ENCODE measurements at places on chromosomes 3 and 15. TPM values are rescaled to one million over a fixed set of nuclear protein-coding genes. Genes with fewer than 3 reads are reported as not detected.

DNA sequence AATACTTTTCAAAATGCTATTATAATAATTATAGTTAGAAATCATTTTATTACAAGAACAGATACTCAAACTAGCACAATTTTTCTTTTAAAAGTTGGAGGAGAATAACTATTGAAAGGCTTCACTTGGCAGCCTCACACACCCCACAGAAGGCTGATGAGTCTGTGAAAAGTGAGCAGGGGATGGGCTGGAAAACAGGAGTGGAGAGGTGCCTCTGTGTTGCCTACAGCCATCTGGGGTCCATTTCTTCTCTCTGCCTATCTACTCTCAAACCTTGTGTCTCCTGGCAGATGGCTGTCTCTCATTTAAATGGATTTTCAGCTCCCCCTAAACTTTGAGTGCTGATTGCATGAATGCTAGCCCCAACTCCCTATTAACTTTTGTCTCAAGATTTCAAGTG lies 230.8 kb downstream of the CLSTN2 start:
- DNase-seq, result no peak

DNA sequence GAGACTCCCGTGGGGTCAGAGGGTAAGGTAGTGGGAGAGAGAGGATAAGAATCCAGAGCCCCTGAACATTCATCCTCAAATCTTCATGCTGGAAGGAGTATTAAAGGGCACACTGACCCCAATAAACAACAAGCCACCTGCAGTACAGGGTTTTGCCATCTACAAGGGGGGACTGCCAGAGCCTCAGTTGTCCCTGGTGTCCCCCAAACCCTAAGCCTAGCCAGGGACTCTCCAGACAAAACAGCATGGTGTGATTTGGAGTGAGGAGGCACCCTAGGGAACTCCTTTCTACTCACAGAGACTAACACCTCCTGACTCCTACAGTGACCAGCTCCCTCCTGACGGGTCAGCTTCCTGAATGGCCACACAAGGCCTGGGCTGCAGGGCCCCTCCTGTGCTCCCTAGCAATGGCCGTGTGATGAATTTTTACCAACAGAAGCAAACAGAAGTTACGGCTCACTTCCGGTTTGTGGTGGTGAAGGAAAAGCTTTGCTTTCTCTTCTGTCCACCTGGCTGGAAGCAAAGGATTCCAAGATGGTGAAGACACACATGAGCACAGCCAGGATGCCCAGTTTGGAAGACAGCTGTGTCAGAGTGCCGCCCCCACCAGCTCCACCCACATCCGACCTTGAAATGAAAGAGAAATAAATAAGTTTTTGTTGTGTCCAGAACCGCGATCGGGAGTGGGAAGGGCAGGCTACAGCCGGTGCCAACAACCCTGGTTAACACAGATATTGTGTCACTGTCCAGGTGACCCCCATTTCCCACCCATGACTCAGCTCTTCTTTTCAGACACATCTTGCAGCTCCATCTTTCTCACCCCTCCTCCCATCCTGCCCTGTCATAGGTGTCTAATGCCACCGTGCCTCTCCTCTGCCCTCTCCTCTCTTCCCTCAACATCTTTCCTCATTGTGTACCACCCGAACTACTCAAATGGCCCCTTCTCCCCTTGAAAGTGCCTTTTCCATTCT lies 69.6 kb upstream of the ATP13A3 start:
- peak; percentile 35 for DNase-seq

DNA sequence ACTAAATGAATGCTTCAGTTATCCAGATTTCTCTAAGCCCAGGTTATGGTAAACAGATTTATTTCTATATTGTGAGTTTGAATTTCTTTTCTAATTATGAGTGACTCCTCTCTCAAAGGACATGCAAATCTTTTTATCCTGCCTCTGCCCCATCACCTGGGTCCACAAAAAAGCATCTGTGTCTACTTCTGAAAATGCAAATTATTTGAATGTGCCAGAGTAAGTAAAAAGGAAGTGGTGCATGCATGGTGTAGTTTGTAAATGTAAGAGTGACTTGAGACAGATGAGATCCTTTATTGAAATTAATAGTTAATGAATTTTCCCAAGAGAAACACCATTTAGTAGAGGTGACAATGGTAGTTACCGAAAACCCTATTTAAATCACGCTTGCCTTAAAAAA lies 26.9 kb downstream of the MCTP2 start:
- no peak for DNase-seq

Gene FEM1B
- 54.8 TPM for total RNA-seq

GRCh38 chr3:54321520-54321919 lies 199.2 kb downstream of the CACNA2D3 start:
- no peak for DNase-seq

GRCh38 chr15:101808201-101808600 lies 3.8 kb upstream of the OR4F15 start:
- no peak for DNase-seq

Gene RETNLB
- total RNA-seq, result not detected

GRCh38 chr15:75148280-75148679 lies 53.4 kb upstream of the C15orf39 start:
- DNase-seq, result no peak

GRCh38 chr15:85767785-85768529 lies 26.8 kb downstream of the KLHL25 start:
- no peak for DNase-seq

Gene SV2B
- total RNA-seq, result not detected

Gene ARGFX
- not detected for total RNA-seq

Gene KY
- 2.6 TPM for total RNA-seq

GRCh38 chr15:37891766-37892368 lies 42.6 kb upstream of the TMCO5A start:
- no peak for DNase-seq

Gene BFSP2
- not detected for total RNA-seq

Gene CHRD
- 37.3 TPM for total RNA-seq

Gene ZMAT3
- 15.4 TPM for total RNA-seq

Gene CLASP2
- 51.4 TPM for total RNA-seq

GRCh38 chr3:164890061-164890460 lies 188.2 kb downstream of the SI start:
- DNase-seq, result no peak

DNA sequence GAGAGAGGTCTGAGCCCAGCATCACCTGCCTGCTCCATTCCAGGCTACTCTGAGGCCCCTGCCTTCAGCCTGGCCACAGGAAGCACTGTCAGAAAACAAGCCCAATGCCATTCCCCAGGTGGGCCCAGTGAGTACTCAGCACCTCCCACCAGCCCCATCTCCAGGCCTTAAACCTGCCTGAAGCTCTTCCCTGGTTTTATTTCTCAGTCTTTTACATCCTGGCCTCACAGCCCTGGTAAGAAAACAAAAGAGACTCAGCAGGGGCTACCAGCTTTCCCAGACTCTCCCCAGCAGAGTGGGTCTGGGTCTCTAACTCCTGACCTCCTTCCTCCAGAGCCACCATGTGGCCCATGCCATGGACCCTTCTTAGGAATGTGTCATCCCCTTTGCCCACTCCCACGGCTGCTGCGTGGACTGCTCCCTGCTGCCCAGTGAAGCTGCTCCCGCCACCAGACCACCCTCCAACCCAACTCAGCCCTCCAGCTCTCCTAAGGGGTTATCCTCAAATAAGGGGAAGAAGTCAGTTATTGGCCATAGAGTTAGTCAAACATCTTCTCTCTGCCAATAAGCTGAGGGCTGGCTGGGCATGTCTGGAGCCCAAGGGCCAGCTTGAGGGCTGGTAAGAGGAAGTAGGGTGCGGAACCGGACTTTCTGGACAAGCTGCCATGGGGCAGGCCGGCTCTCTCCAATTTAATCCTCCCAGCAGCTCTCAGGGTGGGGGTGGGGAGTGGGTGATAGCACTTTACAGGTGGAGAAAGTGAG lies 116.7 kb upstream of the LINGO1 start:
- no peak for DNase-seq

Gene GPR62
- total RNA-seq, result 0.23 TPM

DNA sequence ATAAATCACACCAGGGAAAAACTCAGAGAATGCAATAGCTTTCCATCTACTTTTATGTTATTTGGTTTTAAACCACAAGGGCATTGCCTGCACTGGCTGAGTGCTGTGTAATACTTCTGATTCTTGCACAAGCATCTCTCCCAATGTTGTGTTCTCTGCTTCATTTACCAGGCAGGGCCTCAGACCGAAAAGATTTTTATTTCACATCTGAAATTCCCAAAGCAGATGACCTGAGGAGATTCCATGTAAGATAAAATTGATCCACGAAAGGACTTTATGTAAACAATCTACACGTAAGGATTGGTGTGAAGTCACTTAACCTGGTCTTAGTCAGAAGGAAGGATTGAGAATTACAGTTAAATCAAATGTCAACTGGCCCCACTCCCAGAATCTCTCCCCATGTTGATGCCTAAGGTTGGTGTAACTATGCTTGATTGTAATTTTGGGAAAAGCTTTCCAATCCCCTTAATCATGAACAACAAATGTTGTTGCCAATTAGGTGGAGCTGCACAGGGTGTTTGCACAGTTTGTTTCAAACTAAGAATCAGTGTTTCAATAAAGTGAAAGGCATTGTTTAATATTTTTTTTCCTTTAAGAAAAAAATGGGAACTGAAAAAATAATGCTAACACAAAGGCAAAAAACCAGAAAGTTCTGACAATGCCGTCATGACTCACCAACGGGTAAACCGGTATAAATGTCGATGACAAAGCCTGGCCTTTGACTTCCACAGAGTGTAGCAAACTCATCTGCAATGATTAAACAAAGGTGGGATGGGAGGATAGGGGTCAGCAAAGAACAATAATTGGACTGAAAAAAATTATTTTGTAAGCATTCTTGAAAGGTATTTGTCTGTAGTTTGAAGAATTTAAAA lies 128.6 kb downstream of the DUT start:
- no peak for DNase-seq

DNA sequence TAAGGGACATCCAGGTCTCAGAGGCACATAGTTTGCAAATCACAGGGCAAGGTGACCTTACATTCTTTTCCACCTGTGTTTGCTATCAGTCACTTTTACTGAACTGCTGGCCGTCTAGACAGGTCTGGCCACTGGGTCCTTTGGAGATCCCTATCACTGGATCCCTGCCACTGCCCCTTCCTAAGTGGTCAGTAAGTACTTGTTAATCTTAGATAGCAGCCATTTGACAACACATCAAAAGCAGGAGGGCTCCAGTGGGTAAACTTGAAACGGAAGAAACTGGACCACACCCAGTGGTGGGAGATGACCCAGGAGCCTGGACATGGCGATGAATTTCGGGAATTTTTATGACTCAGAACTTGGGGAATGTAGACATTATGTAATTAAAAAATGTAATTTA lies 28.9 kb upstream of the RASGRP1 start:
- DNase-seq, result no peak

- no peak for DNase-seq
These were observed 997.2 kb downstream of the DIPK2A start for GRCh38 chr3:144968750-144969350.

Gene GALNT15
- total RNA-seq, result 118 TPM

Gene LPCAT4
- total RNA-seq, result 34.4 TPM

Gene RAB6B
- 5.5 TPM for total RNA-seq

DNA sequence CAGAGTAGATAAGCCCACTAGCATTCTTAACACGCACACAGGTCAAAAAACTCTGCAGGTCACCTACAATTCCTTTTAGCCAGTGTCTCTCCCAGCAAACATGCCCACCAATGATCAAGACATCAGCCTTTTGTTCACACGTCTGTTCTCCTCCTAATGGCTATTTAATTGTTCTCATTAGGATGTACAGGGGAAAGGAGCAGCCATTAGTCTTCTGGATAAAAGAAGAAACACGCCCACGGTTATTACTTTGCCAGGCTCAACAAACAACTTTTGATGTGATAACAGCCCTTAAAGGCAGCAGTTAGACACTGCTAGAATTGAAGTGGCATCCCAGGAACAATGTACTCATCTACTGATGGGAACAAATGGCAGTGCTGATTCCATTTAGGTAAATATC lies 108.8 kb downstream of the NTRK3 start:
- no peak for DNase-seq

GRCh38 chr15:80977627-80978036 lies 12.0 kb downstream of the MESD start:
- no peak for DNase-seq

All from ovary (tissue), 10 donors.